ENCODE measurements at places on chromosomes 1 and 21. TPM values are rescaled to one million over a fixed set of nuclear protein-coding genes. Genes with fewer than 3 reads are reported as not detected.

- no peak for DNase-seq
Measured at GRCh38 chr1:162304736-162305135, 71.9 kb downstream of the SPATA46 start.

DNA sequence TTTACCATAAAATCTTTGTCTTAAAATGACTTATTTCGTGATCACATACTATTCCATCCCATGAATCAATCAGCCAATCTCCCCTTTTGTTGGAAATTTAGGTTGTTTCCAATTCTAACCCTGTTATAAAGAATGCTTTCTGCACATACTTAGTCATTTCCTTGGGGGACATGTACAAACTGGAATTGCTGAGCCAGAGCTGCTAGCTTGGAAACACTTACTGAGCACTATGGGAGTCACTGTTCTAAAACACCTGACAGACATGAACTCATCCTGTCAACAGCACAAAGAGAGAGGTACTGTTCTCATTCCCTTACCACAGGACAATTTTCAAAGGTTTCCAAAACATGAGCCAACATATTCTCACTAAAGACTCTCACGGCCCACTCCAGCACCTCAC is 32.1 kb downstream of the AK2 start:
- DNase-seq: no peak

- DNase-seq: no peak
Measured at GRCh38 chr1:17027403-17027802, 15.7 kb upstream of the ATP13A2 start.

- DNase-seq: no peak
Measured at GRCh38 chr1:228490120-228491078, 3.2 kb downstream of the RNF187 start.

- DNase-seq: no peak
Measured at GRCh38 chr1:108657356-108658080, 3.4 kb downstream of the HENMT1 start.

DNA sequence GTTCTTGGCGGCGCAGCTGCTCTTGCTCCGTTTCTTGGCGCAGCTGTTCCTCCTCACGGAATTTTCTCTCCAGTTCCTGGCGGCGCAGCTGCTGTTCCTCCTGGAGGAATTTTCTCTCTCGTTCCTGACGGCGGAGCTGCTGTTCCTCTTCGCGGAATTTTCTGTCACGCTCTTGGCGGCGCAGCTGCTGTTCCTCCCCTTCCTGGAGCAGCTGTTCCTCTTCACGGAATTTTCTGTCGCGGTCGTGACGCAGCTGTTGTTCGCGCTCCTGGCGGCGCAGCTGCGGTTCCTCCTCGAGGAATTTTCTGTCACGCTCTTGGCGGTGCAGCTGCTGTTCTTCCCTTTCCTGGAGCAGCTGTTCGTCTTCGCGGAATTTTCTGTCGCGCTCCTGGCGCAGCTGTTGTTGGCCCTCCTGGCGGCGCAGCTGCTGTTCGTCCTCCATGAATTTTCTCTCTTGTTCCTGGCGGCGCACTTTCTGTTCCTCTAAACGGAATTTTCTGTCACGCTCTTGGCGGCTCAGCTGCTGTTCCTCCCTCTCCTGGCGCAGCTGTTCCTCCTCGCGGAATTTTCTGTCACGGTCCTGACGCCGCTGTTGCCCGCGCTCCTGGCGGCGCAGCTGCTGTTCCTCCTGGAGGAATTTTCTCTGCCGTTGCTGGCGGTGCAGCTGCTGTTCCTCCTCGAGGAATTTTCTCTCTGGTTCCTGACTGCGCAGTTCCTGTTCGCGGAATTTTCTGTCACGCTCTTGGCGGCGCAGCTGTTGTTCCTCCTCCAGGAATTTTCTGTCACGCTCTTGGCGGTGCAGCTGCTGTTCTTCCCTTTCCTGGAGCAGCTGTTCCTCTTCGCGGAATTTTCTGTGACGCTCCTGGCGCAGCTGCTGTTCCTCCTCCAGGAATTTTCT is 7.0 kb downstream of the TCHH start:
- no peak for DNase-seq

DNA sequence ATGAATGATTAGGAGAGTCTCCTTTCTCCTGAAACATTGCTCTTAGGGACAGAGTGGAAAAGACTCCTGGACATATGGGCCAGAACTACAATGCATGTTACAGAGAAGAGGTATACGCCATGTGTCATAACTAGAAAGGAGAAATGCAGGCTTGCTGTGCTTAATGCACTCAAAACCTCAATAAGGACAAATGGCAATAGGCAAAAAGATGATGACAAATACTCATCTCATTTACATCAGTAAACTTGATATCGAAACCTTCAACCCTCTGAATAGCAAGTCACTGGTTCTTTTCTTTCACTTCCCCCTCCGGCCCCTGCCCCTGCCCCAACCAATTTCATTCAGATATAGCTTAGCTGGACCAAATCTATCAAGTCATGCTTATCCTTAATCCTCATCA is 1.9 kb upstream of the GPR88 start:
- DNase-seq: no peak

- DNase-seq: no peak
Measured at GRCh38 chr21:35225573-35225972, 176.5 kb upstream of the RUNX1 start.

- no peak for DNase-seq
Measured at GRCh38 chr1:155527677-155528076, 34.9 kb downstream of the ASH1L start.

GRCh38 chr1:187374742-187375141 is 546.0 kb downstream of the PLA2G4A start:
- no peak for DNase-seq

DNA sequence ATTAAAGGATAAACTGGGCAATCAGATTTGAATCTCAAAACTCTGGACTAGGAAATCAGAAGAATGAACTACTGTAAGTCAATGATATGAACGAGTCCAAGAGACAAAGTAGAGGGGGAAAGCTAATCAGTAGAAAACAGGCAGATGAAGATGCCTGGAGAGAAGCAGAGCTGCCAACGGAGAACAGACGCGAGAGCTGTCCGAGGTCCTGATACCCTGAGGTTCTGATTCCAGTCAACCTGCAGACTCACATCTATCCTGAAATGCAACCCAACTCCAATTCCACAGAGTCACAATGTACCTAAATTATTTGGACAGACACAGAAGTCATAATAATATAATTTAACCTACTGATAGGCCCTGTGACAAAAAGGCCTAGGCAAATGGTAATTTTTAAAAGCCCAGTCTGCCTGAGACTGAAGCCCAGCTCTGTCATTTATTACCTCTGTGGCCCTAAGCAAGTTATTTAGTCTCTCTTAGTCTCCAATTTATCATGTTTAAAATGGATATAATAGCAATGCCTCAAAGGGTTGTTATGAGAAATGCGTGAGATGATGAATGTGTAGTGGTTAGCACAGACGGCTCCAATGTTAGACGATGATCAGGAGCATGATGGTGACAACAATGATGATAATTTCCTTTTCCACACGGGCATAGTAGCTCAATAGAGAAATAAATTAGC is 33.4 kb downstream of the RGS7 start:
- peak; percentile 70 for DNase-seq

DNA sequence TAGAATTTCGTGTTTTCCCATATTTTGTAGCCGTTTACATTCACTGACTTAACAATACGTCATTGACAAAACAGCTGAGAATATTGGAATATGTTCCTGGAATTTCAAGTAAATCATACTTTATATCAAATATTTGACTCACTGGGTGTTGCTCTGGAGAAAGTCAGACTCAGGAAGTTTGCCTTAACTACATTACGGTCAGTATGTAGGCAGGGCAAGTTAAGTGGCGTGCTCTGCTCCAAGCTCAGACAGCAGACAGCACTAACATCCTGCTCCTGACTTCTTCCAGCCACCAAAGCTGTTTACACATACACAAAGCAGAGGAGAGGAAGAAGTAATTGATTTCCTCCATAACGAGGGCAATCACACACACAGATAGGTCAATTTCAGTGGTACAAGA is 414.6 kb downstream of the LRRIQ3 start:
- no peak for DNase-seq

DNA sequence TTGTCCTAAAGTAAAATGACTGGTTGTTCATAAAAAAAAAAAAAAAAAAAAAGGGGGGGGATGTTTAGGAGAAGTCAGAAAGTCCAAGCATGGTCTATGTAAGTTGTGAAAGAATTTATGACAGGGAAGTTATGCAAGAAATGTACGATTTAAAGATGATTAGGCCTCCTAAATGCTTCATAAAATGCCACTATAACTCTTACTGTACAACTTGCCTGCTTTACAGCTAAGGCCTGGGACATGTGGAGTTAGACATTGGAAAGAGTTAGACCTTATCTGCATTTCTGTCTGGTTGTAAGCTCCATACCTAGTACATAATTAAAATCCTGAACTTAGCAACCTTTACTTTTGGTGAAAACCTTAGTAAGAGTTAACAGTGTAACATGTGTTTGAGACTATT is 150.0 kb downstream of the TPR start:
- peak; percentile 7 for DNase-seq

DNA sequence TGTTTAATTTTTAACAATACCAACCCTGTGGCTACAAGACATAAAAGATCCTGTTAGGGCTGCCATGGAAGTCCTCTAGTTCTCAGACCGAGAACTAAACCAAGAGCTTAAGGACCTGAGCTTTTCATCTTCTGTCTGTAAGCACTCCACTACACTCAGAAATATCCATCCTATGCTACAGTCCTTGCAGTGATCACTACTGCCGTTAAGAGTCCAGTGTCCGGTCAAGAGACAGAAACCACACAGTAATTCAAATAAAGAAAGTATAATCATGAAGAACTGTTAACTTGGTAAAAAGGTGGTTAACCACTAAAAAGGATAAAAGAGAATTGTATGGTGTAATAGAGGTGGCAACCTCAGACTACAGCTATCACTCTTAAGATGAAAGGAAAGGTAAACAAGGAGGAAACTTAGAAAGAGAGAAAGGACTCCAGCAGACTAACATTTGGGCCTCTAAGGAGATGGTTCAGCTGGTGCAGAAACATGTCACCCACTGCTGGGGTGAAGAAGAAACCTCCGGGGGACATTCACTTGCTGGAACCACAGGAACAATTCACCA is 22.1 kb upstream of the PRDX6 start:
- DNase-seq: no peak

DNA sequence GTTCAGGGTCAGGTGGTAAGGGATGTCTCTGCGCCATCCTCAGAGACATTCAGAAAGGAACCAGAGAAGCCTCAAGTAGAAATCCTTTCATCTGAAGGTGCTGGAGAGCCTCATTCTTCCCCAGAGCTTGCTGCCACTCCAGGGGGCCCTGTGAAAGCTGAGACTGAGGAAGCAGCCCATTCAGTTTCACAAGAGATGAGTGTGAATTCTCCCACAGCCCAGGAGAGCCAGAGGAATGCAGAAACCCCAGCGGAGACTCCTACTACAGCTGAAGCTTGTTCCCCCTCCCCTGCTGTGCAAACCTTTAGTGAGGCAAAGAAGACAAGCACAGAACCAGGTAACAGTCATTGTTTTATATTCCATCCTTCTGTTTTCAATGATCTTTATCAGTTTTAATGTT is 38.7 kb downstream of the ZBTB40 start:
- no peak for DNase-seq

GRCh38 chr1:173447224-173447623 is 29.9 kb upstream of the PRDX6 start:
- DNase-seq: no peak

GRCh38 chr1:23816906-23817305 is 8.3 kb downstream of the HMGCL start:
- no peak for DNase-seq

- no peak for DNase-seq
Measured at GRCh38 chr1:203178083-203178482, 2.5 kb upstream of the MYBPH start.

- DNase-seq: peak; percentile 46
Measured at GRCh38 chr1:115506924-115507589, 134.7 kb upstream of the VANGL1 start.

DNA sequence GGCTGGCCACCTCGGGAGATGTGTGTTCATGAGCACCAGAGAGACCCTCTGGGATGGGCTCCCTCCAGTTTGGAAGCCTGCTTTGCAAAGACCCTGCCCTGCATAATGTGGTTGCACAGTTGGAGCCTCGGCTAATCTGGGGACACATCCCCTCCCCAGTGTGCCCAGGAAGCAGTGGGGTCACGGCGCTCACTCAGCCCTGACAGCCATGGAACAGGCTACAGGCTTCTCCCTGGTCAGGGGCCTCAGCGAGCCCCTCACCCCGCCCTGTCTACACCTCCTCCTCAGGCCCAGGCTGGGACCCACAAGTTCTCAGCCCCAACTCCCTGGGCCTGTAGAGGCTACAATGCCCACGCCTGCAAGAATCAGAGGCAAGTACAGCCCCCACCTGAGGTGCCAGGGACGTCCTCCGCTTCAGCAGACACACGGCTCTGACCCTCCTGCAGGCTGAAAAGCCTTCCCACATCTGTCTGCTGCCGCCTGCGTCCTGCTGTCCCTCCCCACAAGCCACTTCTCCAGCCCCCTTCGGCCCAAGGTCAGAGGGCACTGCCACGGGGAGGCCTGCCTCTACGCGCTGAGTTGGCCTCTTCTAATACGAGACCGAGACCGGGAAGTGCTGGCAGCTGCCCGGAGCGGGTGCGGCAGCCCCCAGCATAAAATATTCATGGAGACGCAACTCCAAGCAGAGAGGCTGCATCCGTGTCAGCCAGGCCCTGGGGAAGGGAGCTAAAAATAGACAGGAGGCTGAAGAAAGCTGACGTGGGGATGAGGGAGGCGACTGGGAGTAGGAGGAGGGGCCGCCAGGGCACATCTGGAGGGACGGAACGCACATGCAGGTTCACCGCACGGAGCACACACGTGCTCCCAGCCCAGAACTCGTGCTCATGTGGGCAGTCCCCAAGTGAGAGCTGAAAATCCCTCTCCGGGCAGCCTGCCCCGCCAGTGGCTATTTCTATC is 15.2 kb upstream of the GPR153 start:
- DNase-seq: peak; percentile 85

DNA sequence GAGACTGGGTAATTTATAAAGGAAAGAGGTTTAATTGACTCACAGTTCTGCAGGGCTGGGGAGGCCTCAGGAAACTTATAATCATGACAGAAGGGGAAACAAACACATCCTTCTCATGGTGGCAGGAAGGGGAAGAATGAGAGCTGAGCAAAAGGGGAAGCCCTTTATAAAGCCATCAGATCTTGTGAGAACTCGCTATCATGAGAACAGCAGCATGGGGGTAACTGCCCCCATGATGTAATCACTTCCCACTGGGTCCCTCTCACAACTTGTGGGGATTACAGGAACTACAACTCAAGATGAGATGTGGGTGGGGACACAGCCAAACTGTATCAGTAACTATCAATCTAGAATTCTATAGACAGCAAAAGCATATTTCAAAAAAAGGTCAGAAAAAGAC is 64.7 kb upstream of the ACTRT2 start:
- DNase-seq: no peak

- DNase-seq: no peak
Measured at GRCh38 chr1:156097499-156098178, 15.4 kb upstream of the MEX3A start.

GRCh38 chr1:226664413-226665101 is 74.5 kb downstream of the ITPKB start:
- peak; percentile 45 for DNase-seq

GRCh38 chr1:63523738-63524137 is 413 bp downstream of the EFCAB7 start:
- peak; percentile 16 for DNase-seq

- no peak for DNase-seq
Measured at GRCh38 chr1:145847827-145848226, 2.4 kb downstream of the NUDT17 start.

DMBX1 gene
- not detected for polyA plus RNA-seq

SMAP2 gene
- polyA plus RNA-seq: 25.0 TPM

CIART gene
- polyA plus RNA-seq: 7.1 TPM

FOXO6 gene
- polyA plus RNA-seq: 4.2 TPM

PRDM15 gene
- 3.0 TPM for polyA plus RNA-seq

PLEKHA6 gene
- polyA plus RNA-seq: 12.4 TPM

ACTL8 gene
- polyA plus RNA-seq: not detected

SIK1 gene
- polyA plus RNA-seq: 7.7 TPM

SELL gene
- 1.1 TPM for polyA plus RNA-seq

FCER1A gene
- polyA plus RNA-seq: not detected

OPTC gene
- 0.28 TPM for polyA plus RNA-seq

NUAK2 gene
- 20.7 TPM for polyA plus RNA-seq

All from hepatocyte (in vitro differentiated cells).